ENCODE measurements at places on chromosomes 12 and 14.

DNA sequence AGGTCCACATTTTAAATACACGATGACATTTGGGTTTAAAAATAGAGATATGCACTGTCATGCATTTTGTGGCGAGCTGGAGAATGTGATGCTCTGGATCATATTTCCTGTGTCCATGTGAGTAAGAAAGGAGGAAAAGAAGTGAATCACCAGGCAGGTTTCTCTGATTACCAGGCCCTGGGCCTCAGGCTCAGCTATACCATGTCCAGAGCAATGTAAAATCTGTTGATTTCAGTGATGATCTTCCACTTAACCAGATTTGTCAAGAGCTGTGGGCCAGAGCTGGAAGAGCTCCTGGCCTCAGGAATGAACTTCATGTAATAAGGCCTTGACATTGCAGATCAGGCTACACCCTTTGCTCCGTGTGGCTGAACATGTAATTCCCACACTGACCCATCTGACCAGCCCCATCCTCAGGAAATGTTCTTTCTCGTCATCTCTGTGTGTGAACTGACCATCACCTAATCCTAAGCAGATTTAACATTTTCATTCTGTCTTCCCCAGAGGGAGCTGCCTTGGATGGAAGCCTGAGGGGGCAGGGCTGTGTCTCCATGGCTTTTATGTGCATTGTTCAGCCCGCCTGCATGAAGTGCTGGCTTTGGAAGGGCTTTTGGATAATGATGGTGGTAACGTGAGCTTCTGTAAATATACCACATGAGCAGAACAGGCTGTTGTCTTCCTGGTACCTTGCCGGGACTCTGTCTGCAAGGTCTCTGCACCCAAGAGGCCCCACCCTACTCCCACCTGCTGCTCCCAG, 54.5 kb downstream of the CRACR2A start:
- no peak for DNase-seq

DNA sequence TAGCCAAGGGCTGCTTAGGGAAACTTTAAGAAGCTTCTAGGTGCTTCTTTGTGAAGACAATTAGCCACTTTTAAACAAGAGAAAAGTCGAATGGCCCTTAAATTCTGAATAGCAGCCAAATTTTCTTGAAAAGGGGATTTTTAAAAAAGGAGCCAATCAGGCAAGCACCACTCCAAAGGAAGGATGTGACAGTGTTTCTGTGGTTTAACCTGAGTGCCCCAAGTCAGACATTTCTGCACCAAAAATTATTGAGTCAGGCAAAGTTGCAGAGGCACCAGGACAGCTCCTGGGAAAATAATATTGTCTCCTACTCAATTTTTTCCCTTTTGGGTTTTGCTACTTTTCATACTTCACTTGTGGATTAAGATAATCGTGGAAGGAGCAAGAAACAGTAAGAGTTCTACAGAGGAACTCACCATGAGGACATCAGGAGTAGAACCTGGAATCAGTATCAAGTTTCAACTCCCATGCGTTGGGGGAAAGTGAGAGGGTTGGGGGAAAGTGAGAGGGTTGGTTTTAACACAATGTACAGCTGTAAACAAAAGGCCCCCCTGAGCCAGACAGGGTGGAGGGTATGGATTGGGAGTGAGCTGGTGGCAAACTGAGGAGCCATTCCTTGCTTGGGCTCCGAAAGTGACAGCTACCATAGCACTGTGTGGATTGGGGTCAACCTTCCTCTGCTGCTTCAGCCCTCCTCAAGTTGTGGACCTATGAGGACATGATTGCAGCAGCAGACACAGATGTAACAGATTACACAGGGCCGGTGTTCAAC, 90.8 kb downstream of the SLC38A1 start:
- no peak for DNase-seq

- no peak for DNase-seq
Measured at GRCh38 chr12:7369274-7369729, 65.4 kb downstream of the ACSM4 start.

DNA sequence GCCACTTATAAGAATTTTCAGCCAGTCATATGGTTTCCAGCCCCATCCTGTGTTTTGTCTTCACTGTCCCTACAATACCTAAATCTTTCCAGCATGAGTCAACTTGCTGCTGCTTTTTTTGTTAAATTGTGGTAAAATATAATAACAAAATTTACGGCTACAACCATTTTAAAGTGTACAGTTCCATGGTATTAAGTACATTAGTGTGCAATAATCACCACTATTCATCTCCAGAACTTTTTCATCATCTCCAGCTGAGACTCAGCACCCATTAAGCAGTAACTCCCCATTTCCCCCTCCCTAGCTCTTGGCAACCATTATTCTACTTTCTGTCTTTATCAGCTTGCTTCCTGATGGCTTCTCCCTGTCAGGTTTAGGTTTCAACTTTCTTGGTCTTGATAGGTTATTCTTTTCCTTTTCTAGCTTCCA, 39.1 kb downstream of the FRS2 start:
- no peak for DNase-seq

DNA sequence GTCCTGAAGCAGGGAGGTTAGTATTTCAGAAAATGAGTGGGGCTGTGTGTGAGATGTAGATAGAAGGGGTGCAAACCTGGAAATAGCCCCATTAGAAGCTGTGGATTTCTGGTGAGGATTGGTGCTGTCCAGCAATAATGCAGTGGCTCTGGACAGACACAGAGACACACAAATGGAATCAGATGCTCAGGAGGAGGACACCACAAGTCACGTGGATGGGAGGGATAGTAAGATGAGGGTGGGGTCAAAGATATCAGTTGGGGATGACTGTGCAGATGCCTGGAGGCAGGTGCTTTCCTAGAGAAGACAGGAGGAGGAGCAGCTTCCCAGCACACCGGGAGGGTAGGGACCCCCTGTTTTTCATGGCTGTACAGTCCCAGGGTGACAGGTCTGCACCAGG, 136.5 kb downstream of the PLXNC1 start:
- DNase-seq, result no peak

GRCh38 chr14:51074701-51075385, 20.1 kb downstream of the TRIM9 start:
- DNase-seq, result no peak

- no peak for DNase-seq
Measured at GRCh38 chr14:88348546-88348945, 25.5 kb upstream of the KCNK10 start.

Data from stimulated activated CD4-positive, alpha-beta T cell treated with anti-CD3 and anti-CD28 coated beads, Interleukin-1b, Interleukin-23, amount 100 ng/mL, for 1 hour (primary cell).